ENCODE measurements at places on chromosomes 1 and 21.
A peak's percentile ranks its signal among the peaks of the same experiment; 100 is the strongest.

- DNase-seq, result no peak
Observed at GRCh38 chr1:248627971-248628844, 6.7 kb downstream of the OR2T11 start.

DNA sequence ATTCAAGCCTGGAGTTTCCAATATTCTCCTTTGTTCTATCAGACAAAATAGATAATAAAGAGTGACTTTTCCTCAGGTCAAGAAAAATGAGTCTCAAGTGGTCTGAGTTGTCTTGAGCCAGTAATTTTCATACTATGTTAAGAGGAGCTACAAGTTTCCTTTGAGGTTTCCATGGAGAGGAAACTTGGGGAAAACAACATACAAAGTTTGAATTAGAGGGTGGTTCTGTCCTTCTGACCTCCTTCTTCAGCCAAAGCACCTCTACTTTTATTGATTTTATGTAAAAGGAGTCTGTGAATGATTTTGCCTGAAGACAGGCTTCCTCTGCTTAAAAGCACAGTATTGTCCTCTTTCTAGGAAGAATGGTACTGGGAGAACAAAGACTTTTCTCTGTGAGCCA, 497.2 kb upstream of the PKN2 start:
- no peak for DNase-seq

GRCh38 chr1:74380252-74380651, 132.2 kb downstream of the LRRC53 start:
- DNase-seq, result no peak

- no peak for DNase-seq
Observed at GRCh38 chr21:45655124-45655523, 11.6 kb downstream of the PCBP3 start.

DNA sequence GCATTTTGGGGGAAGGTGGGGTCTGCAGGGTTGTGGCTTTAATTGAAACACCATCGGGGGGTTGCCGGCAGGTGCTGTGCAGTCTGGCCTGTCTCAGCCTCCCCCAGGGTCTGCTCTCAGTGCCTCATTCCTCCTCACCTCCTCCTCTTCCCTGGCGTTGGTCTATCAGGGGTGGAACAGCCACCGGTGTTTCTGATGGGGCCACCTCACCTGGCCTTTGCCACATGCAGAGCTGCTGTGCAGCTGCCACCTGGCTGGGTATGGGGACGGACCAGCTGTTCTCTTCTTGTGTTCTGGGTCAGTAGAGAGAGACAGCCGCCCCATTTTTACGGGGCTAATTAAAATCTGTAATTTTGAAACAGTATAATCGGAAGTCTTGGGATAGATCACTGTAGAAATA, 53.9 kb downstream of the SPSB1 start:
- no peak for DNase-seq

GRCh38 chr1:185157599-185158412, 839 bp downstream of the SWT1 start:
- DNase-seq, result no peak

- no peak for DNase-seq
Observed at GRCh38 chr1:87872189-87872588, 543.5 kb downstream of the LMO4 start.

- DNase-seq, result peak; percentile 9
Observed at GRCh38 chr1:165403835-165404482, 41.0 kb downstream of the RXRG start.

DNA sequence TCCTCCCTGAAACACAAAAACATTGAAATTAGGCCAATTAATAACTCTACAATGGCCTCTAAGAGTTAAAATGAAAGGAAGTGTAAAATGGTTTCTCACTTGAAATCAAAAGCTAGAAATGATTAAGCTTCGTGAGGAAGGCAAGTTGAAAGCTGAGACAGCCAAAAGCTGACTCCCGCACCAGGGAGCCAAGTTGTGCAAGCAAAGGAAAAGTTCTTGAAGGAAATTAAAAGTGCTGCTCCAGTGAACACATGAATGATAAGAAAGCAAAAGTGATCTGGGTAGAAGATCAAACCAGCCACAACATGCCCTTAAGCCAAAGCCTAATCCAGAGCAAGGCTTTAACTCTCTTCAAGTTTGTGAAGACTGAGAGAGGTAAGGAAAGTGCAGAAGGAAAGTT, 22.8 kb downstream of the CYYR1 start:
- DNase-seq, result no peak
